ENCODE measurements at places on chromosomes 16 and 17.
A peak's percentile ranks its signal among the peaks of the same experiment; 100 is the strongest.

DNA sequence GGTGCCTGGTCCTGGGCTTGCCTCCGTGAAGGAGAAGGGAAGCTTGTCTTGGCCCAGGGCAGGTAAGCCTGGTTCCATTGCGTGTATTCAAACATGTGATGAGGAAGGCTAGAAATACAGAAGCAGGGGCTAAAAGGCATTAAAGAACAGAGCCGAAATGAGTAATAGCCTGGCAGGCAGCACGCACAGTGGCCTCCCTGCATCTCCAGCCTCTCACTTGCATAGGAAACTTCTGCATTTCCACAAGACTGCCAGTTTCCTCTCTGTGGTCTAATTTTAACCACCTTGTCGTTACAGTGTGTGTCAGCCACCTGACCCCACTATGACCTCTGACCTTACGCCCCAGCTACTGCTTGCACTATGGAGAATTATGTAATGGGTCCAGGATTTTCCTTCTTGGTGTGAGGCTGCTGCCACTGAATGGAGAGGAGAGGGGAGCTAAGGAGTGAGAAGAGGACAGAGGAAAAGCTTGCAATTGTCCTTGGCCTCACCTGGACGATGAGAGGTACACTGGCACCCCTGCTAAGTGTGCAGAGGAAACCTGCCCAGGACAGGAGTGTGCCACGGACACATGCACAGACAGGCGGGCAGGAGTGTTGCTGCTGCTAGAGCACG is 32.8 kb downstream of the HIC1 start:
- DNase-seq: no peak

DNA sequence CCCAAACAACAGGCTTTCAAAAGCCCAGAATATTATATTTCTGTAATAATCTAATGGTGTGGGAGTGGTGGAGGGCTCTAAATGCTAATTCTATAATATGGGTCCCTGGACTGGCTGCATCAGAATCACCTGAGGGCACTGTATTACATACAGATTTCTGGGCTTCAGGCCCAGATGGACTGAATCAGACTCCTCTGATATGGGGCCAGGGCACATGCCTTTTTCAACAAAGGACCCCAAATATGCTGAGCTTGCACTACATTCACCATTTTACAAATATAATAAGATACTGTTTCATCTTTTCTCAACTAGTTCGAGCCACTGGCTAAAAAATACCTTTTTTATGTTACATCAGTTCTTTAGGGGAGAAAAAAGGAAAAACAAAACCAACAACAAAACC is 309.7 kb downstream of the MAP2K6 start:
- no peak for DNase-seq

DNA sequence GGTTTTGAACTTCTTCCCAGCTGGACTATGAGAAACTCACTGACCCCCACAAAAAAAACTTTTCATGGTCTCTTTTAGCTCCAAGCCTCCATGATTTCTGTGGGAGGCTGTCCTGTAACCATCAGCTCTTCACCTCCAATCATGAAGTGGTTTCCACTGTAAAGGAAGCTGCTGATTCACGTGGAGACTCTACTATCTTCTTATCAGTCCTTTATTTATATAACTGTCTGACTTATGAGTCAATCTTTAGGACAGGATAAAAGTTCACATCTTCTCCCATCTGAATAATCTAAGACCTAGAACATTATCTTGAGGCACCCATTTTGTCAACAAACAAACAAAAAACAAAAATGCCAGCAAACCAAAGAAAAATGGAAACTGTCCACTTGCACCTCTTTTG is 409.9 kb downstream of the SLC39A11 start:
- no peak for DNase-seq

DNA sequence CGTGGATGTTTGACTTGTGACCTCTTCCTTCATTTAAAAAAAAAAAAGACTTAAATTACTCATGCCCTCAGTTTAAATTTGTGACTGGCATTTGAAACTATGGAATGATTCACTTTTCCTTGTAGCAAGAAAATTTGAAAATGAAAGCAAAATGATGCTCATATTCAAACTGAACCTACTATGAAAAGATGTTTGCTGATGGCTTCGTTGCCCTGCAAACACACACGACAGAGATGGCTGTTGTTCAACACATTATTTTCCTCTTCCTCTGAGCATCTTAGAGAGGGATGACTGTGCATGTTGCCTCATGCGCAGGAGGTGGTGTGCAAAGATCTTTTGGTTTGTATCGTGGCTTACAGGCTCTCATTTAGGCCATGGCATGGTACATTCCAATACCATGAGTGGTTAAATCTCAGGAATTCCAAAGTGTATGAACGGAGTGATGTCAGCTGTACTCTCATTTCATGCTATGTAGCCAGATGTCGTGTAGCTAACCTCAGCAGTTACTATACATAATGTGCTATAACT is 164.5 kb downstream of the PRKCA start:
- peak; percentile 52 for DNase-seq

Data from left hindlimb (tissue), 1 donor.